Activated naive CD4-positive, alpha-beta T cell treated with Interleukin-2 at 50 U/mL for 16 hours (primary cell): ENCODE measurements at places on chromosomes 1 and 21.
A peak's percentile ranks its signal among the peaks of the same experiment; 100 is the strongest.

DNA sequence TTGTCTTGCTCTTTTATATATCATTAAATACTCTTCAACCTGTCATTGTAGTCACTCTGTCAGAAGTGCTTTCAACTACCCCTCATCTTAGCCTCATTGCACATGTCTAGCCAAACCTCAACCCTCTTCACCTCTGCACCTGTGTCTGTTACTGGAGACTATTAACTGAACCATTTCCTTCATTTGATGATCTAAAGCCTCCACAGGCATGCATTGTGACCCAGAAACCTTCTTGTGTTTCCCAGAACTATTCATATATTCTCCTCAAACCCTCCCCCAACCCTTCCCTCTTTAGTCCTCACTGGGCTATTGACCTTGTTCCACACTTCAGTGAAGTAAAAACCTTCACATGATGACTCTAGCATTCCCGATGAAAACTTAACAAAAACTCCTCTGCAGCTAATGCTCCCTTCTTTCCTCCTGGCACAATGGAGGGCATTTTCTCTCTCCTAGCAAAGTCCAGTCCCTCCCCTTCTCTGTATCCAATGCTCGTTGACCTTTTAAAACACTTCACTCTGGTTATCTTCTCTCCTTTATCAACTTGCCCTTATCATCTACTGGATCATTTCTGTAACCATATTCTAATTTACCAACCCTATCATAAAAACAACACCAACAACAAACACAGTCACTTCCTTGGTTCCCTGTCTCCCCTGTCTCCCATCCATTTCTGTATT, 86.1 kb downstream of the BACH1 start:
- DNase-seq, result no peak

DNA sequence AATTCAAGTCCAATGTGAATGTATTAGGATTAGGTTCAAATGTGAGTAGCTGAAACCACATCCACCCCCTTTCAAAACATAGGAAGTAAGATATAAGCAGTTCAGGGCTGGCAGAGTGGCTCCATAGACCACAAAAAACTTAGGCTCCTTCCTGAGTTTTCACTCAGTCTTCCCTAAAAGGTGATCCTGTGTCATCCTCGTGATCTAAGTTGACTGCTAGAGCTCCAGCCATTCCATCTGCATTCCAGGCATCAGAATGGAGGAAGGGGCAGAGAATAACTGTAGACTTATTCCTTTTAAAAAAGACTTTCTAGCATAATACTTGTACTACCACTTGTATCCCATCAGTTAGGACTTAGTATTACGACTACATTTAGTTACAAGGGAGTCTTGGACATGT, 204.1 kb downstream of the PBX1 start:
- no peak for DNase-seq

- DNase-seq, result no peak
Observed at GRCh38 chr1:224632921-224633321, 16.8 kb downstream of the CNIH3 start.

GRCh38 chr21:41570791-41571355, 62.9 kb upstream of the TMPRSS2 start:
- DNase-seq, result no peak

- DNase-seq, result no peak
Observed at GRCh38 chr1:225868631-225869330, 13.4 kb downstream of the TMEM63A start.

DNA sequence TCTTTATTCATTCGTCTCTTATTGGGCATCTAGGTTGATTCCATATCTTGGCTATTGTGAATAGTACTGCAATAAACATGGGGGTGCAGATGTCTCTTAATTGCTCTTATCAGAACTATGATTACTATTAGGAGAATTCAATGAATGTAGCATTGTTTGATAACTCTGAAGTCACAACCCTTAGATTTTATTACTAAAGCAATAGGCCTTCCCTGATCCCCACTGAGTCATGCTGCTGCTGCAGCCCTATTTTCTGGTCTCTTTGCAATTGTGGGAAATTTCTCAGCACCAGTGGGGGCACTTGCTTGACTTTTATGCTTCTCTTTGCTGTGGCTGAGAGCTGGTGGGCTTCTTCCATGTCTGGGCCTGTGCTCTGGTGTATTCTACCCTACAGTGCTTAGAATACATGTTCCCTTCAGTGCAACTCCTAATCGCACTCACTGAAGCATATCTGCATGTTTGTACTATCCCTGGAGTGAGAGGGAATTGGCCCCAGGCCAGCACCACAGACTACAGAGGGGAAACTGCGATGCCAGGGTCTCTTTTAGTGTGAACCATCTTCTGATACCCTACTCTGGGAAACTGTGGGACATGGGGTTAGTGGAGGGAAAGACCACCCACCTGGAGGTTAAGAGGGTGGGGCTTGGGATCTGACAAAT, 52.2 kb upstream of the ROR1 start:
- no peak for DNase-seq

DNA sequence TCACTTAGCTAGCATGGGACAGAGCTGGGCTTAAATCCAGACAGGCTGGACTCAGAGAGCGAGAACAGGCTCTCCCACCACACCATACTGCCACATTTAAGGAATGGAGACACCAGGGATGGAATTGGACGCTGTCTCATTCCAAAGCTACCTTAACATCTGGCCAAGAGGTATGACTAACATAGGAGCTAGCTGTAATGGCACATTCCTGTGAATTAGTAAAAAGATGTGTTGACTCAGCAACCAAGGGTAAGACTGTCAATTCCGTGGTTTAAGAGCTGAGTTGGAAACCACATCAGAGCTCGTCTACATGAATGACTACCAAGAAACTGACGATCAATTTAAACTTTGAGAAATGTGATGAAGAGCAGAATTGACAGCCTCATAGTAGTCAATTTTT, 8.3 kb upstream of the TNFRSF9 start:
- DNase-seq, result peak; percentile 20

GRCh38 chr1:48767975-48768510, 8.6 kb downstream of the BEND5 start:
- no peak for DNase-seq

DNA sequence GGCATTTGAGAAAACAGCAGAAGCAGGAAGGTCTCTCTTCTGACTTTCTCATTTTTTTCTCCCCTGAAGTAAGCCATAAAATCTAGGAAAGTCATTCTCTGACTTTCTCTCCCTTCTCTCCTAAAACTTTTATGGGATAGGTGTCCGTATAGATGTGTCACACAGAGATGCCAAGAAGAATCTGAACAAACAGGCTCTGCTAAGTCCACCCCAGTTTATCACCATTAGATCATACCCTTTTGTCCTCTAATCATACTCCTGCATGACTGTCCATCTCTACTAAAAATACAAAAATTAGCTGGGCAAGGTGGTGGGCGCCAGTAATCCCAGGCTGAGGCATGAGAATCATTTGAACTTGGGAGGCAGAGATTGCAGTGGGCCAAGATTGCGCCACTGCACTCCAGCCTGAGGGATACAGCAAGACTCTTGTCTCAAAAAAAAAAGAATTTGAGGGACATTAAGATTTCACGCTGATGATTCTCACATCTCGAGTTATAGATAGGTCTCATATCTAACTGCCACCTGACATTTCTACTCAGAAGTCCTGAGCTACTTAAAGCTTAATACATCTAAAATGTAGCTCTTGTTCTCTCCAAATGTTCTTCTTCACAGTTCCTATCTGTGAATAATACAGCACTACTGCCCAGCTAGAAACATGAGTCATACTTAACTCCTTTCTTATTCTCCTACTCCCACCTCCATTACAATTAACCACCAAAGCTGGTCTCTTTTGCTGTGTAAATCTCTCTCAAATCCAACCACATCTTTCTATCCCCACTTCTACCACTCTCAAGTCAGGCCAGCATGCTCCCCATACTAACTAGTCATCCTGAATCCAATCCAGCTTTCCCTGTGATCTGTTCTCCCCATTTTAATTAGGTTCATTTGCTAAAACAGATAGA, 47.7 kb downstream of the ZNF644 start:
- DNase-seq, result no peak

DNA sequence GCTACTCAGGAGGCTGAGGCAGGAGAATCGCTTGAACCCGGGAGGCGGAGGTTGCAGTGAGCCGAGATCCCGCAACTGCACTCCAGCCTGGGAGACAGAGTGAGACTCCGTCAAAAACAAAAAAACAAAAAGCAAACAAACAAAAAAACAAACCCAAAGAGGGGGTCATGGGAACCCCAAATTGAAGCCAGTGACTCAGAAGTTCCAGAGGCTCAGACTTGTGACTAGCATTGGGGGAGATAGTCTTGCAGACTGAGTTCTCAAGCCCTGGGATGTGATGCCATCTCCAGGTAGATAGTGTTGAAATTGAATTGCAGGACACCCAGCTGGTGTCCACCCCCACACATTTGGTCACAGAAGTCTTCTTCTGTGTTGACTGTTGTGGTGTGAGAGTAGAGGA, 24.9 kb upstream of the ENO1 start:
- DNase-seq, result no peak

DNA sequence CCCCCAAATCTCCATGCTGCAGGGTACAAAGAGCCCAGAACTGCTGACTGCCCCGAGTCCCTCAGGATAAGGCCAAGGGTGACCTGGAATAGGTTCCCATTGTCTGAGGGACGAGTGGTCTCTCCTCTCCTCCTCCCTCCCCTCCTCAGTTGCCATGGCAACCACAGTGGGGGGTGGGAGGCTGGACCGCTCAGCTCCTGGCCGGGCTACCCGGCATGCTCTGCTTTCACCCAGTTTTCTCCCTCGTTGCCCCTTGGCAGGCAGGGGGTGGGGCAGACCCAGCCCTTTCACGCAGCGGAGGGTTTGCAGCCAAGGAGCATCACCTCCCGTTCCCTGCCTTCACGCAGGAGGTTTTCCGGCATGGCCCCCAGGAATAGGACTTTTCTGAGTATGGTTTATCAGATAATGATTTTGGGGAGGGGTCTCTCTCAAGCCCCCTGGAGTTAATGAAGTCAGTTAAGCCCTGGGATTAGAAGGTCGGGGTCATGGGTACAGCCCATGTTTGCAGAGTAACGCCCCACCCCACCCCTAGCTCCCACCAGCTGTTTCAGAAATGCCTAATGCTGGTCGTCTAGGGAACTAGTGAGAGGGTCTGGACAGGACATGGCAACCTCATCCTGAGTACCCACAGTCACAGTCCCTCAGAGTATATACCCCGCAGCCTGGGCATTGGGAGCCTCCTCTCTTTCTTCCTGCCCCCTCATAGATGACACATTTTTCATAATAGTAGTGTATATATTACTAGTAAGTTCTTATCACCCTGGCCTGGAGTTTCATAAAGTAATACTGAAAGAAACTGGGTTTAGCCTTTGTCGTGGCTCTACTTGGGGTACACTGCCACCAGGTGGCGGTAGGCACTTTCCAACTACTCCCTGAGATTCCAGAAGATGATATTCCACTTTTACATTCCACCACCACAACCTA, 20.7 kb downstream of the C1QB start:
- peak; percentile 16 for DNase-seq

DNA sequence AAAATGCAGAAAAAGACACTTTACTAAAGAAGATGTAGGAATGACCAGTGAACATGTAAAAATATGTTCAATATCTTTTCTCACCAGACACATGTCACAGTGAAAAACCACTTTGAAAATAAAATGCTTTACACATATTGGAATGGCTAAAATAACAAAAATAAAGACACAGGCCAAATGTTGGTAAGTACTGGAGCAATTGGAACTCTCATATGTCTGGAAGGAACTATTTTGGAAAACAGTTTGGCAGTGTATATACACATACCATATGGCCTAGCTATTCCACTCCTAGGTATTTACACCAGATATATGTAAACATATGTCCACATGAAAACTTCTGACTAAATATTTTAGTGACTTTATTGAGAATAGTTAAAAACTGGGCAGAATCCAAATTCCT, 927.2 kb downstream of the BRINP3 start:
- DNase-seq, result no peak

DNA sequence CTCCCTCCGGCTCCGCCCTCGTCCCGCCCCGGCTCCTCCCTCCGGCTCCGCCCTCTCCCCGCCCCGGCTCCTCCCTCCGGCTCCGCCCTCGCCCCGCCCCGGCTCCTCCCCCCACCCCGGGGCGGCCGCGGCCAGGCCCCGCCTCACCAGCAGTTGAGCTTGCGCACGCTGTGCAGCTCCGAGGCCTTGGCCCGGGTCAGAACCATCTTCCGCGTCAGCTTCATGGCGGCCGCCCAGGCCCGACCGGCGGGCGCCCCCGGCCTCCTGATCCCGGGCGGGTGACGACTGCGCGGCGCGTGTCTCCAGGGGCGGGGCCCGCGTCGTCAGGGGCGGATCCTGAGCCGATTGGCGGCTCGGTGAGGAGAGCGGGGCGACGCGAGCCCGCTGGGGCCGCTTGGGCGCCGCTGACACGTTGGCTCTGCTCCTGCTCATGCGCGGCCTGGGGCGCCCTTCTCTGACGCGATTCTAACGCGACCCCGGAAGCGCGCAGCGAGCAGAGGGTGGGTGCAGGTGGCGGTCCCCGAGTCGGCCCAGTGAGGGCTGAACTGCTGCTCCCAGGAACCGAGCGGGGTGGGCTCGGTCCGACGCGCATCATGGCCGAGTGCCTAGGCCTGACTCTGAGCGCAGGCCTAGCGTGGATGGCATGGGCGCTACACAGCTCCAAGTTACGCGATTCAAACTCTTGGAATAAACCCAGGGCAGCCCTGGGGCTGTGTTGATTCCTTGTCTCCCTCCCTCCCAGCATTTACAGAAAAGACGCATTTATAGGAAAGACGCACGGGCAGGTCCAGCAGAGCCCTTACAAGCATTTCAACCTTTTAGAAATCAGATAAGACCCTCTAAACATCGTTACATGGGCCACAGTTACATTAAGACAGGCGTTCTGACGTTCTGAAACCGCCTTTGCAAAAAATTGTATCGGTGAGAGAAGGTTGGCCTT, at the start of gene CFAP410:
CFAP410 (minus strand) TSS at position 420 of the 940 bp plus-strand sequence; CDS start at position 224, 196 bp downstream.
- DNase-seq, result peak; percentile 95

DNA sequence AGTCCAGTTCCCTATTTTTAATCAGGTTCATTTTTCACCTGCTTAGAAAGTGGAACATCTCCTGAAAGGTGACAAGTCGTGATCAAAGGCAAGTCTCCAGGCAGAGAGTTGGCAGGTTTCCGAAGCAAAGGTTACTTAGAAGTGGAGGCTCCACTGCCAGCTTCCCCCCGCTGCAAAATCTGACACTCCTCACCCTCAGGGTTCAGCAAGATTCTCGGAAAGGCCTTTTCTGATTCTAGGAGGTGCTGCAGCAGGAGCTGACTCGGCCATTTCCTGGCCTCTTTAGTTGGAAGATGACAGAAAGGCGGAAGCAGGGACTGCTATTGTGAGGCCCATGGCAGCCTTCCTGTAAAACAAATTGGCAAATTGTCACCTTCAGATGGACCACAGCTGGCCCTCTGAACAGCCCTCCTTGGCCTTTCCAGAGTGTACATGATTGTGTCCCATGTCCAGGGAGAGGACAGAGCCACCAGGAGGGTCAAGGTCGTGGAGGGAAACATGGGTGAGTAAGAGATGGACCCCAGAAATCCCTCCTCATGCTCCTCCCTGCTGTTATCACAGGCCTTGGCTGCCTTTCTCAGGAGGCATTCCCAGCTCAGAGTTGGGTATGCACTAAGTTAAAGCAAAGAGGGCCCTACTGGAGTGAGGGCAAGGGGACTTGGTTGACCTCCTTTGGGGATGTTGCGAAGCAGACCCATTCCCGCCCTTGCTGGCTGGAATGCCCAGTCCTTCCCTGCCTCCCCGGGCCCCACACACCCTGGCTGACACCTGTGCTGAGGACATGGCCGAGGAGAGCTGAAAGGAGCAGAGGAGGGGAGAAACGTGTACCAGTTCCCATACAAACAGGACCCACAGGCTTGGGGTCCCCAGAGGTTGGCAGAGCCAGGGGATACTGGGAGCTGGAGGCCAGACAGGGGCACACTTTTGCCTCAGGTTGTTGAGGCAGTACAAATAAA, 115.5 kb upstream of the IRF2BP2 start:
- peak; percentile 61 for DNase-seq
